Hematopoietic multipotent progenitor cell treated with erythropoietin and hydrocortisone succinate and interleukin-3 and kit ligand, for 6 days (in vitro differentiated cells): ENCODE measurements at places on chromosomes 16 and 17.

DNA sequence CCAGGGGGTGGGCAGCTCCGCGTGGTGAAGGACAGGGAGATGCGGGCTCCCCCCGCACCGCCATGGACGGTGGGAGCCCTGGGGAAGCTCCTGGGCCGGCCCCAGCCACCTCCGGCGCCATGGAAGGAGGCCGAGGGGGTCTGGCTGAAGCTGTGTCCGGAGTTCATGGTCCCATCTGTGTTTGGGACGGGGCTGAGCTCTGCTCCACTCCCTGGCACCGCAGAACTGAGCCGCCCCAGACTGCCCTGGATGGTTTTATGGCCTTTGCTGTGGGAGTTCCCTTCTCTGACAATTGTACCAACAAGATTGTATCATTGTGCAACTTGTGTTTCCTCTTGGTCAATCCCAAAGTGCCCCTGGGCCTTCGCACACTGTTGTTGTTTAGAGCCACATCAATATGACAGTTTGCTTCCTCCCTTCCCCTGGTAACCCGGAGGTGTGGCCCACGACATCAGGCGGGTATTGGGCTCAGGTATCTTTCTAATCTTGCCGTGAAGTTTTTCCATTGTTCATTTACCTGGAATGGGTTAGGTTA is 942 bp downstream of the KRT23 start:
- no peak for DNase-seq

DNA sequence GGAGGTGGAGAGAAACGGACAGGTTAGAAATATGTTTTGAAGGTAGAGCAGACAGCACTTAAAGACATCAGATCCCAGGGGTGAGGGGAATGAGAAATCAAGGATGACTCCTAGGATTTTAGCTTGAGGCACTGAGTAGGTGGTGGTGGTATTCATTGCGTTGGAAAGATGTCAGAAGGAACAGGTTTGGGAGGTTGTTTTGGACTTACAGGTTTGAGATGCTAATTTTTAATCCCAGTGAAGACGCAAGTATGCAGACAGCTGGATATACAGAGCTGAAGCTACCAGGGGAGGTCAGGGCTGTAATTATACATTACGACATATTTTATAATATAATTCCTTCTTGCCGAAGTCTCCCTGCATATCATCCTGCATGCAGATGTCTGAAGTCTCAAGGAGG is 433.3 kb downstream of the XYLT1 start:
- DNase-seq, result no peak

DNA sequence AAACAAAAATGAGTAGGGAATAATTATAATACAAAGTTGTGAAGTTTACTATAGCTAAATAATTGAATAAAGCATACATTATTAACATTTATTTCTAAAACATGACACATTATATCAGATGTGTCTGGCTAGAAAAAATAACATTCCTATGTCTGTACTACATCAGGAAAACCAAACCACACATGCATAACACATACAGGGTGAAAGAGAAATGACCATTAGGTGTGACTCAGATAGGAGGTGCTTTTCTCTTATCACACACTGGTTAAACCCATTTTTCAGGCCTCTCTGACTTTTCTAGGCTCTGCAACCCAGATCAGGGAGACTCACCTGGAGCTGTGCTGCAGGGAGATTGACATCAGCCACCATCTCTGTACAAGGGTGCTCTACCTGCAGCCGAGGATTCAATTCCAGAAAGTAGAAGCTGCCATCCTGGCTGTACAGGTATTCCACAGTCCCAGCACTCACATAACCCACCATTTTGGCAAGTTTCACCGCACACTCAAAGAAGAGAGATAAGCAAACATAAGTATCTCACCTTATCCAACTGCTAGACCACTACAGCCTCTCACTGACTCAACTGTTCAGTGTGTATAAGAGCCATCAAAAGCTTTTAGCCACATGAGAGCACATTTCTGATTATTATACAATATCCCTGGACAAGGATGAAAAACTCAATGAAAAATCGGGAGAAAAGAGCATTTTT is 116.6 kb upstream of the C17orf78 start:
- DNase-seq, result no peak

DNA sequence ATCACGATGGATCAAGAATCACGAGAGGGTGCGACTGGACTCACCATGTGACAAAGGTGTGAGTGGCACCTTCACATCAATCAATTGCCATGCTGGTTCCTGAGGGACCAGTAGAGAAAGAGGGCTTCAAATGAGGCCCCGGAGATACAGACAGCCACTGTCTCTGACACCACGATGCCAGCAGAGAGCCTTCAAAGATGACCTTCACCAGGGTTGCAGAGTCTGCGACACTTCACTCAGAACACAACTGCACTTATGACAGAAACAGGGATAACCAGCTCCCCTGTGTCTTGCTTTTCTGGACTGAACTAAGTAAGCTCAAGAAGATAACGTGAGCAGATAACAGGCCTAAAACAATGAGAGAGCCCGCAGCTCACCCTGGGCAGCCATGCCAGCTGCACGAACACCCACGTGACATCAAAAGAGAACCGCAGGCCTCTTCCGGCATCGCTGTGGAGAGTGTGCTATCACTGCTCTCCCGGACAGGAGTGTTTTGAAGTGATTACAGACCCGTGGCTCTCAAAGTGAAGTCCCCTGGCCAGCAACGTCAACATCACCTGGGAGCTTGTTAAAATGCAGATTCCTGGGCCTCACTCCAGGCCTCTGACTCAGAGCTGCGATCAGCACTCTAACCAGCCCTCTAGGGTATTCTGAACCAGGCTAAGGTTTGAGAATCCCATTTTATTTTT is 36.4 kb downstream of the KLHDC4 start:
- peak; percentile 10 for DNase-seq

GRCh38 chr16:8648877-8649276 is 25.5 kb upstream of the ABAT start:
- DNase-seq, result no peak

DNA sequence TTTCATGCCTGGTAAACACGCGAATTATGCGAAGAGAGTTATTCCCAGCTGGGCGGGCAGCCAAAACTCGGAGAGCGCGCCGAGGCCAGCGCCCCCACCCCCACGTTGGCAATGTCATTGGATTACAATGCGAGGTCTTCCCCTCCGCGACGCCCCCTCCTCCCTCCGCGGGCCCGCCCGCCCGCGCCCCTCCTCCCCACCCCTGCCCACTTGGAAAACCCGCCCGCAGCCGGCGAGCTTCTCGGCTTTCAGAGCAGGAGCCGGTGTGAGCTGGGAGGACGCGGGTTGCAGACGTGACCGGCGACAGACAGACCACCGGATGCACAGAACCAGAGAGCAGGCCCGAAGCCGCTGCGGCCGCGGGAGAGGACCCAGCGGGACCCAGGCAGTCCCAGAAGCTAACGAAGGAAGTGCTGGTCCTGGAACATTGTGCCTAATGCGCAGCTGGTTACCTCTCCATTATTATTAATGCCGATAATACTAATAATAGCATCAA is 4.0 kb downstream of the NOG start:
- DNase-seq, result no peak

GRCh38 chr17:43031666-43032065 is 6.6 kb downstream of the RND2 start:
- DNase-seq, result no peak

- no peak for DNase-seq
Observed at GRCh38 chr17:80285237-80285920, 24.7 kb downstream of the RNF213 start.

GRCh38 chr17:39118674-39119419 is 32.6 kb downstream of the PLXDC1 start:
- DNase-seq, result no peak

DNA sequence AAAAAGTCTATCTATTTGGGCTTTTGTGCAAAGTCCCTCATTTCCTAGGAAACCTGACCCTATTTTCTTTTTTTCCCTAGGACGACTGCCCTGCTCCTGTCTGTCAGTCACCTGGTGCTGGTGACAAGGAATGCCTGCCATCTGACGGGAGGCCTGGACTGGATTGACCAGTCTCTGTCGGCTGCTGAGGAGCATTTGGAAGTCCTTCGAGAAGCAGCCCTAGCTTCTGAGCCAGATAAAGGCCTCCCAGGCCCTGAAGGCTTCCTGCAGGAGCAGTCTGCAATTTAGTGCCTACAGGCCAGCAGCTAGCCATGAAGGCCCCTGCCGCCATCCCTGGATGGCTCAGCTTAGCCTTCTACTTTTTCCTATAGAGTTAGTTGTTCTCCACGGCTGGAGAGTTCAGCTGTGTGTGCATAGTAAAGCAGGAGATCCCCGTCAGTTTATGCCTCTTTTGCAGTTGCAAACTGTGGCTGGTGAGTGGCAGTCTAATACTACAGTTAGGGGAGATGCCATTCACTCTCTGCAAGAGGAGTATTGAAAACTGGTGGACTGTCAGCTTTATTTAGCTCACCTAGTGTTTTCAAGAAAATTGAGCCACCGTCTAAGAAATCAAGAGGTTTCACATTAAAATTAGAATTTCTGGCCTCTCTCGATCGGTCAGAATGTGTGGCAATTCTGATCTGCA is 12.9 kb downstream of the TMEM98 start:
- peak; percentile 31 for DNase-seq

DNA sequence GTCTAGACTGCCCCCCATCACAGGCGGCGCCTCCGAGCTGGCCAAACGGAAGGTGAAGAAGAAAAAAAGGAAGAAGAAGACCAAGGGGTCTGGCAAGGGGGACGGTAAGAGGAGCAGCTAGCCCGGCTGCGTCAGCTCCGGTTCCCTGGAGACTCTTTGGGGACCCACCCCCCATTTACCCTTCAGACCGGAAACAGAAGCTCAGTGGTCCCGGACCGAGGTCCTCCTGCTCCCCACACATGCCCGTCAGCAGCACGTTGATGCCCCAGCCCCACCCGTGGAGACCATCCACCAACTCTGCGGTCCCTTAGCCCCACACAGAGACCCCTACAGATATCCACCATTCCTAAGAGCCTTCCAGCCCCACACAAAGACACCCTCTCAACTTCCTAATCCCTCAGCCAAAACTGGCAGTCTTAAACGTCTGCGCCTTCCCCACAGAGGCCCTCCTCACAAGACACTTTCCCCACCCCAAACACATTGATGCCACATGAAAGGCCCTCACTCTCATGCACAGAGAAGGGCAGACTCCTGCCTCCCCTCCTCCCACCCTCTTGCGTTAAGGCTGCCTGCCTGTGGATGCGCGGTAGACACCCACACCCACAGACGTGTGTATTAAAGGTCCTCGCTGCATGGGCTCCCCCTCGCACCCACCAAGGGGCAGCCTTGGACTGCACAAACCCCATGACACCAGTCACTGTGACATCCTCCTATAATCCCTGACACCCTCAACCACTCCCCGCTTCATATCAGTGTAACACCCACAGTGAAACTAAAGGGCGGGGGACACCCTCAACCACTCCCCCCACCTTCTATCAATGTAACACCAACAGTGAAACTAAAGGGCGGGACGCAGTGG is 58.2 kb upstream of the RPH3AL start:
- peak; percentile 87 for DNase-seq

DNA sequence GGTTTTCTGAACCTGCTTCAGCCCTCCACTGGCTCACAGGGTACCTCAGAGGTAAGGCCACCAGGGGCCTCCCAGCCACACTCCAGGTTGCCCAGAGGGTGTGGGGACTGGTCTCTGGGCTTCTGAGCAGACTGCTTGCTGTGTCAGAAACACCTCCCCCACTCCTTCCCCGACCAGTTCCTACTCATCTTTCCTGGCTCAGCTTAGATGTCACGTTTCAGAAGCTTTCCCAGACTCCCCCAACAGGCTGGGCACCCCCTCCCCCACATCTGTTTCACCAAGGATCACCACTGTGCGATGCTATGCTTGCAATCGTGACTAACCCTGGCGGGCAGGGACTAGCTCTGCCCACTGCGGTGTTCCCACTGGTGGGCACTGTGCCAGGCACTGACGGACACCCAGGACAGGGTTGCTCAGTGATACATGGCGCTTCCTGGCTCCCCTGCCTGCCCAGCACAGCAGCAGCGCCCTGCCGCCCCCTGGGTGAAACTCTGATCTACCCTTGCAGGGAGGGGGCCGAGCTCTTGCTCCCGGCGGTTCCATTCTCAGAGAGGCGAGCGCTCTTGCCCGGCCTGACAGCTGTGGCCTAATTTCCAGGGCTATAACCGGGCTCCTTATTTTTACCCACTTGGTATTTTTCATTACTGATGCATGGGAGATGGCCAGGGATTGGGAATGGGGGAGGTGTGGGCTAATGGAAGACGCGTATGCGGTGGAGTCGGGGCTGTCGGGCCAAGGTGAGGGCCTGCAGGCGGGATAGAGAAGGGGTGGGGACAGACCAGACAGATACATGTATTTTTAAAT is 29.4 kb upstream of the MTSS2 start:
- peak; percentile 12 for DNase-seq

DNA sequence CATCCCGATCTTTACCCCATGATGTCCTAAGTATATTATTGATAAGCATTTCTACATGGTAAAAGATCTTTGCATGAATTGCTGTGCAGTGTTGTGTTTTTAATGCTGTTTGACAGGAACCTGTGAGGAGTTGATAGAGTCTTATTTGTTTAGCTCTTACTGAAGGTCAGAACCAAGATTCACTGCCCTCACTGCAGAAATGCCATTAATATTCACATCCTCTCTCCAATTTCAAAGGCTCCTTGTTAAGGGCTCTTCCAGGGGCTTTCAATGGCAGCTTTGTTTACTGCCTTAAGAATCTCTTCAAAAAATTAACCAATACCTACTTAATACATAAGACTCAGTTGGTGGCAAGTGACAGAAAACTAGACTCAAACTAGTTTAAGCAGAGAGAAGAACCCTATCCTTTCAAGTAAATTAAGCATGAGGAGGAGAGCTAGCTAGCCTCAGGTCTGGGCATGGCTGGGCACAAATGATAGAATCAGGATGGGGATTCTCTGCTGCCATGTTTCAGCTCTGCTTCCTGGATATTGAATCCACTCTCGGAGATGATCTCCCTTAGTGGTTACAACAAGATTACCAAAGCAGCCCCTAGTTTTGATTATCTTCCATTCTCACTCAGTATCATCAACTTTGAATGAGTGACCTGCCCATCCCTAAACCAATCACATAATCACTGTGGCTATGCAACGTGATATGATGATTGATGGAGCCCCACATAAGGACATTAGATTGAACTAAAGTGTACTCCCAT is 311.8 kb downstream of the CDH11 start:
- DNase-seq, result no peak

- DNase-seq, result peak; percentile 13
Observed at GRCh38 chr16:81939164-81940056, 71.9 kb downstream of the SDR42E1 start.

GRCh38 chr16:89907055-89907814 is 11.4 kb upstream of the MC1R start:
- DNase-seq, result no peak

GRCh38 chr17:20043021-20043420 is 33.9 kb downstream of the SPECC1 start:
- DNase-seq, result no peak

- DNase-seq, result no peak
Observed at GRCh38 chr17:63573634-63574033, 23.4 kb downstream of the DCAF7 start.

- DNase-seq, result peak; percentile 60
Observed at GRCh38 chr16:57863434-57864160, 61.3 kb upstream of the KIFC3 start.
